Epithelial cell of proximal tubule (primary cell): ENCODE measurements at places on chromosomes 11 and 22. TPM values are rescaled to one million over a fixed set of nuclear protein-coding genes. Genes with fewer than 3 reads are reported as not detected.

DNA sequence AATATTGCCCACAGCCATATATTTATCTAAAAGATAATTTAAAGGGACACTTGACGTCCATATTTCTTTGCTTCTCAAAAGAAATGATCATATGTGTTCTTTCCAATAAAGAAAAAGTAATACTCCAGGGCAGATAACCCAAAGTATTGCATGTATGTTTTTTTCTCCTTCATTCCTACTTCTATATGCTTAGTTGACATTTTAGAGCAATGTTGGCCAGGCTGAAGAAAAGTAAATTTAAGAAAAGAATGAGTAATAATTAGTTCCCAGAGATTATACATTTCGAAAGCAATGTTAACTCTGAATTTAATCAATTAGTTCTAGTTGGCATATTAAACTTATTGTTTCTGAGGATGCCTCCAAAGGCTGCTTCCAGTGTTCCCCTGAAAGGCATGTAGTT is 48.2 kb downstream of the DNAJC24 start:
- no peak for DNase-seq

- no peak for DNase-seq
Measured at GRCh38 chr11:67504950-67505581, at the start of gene PITPNM1. PITPNM1 (minus strand) TSS chr11:67505363; CDS start chr11:67504180, 1,183 bp downstream.

DNA sequence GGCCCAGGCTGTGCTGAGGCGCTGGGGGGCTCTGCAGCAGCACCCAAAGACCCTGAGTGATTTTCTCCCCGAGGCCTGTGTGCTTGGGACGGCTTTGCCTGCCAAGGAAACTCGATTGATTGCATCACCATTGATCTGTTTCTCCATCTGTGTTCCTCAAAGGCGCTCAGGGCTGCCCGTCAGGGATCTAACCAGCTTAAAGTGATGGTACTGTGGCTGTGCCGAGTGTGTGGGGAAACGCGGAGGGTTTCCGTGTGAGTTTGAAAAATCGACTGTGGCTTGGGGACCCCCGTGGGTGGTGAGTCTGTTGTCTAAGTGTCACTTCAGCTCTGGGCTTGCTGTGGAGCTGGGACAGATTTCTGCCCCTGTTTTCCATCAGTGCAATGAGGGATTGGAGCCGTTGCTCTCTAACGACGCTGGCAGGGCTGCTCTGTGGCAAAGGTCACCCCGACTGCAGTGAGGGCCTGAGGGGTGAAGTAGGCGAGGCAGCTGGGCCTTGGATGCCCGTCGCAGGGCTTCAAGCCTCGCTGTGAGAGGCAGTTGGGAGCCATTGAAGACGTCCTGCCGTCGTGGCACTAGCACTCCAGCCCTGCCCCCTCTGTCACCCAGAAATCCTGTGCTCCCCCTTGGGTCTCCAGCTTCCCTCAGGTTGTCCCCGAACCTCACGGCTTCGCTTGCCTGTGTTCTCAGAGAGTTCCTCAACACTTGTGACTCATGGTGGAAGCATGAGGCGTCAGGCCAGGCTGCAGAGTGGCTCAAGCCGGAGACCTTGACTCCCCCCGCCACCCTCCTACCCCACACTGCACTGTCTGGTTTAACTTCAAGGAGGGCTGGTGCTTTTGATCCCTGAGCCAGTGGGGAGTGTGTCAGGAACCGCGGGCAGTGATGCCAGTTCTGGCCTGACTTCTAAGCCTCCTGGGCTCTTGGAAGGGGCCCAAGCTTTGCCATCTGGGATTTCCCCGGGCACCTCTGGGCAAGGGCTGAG is 21.8 kb downstream of the CACNA1I start:
- DNase-seq, result peak; percentile 29

DNA sequence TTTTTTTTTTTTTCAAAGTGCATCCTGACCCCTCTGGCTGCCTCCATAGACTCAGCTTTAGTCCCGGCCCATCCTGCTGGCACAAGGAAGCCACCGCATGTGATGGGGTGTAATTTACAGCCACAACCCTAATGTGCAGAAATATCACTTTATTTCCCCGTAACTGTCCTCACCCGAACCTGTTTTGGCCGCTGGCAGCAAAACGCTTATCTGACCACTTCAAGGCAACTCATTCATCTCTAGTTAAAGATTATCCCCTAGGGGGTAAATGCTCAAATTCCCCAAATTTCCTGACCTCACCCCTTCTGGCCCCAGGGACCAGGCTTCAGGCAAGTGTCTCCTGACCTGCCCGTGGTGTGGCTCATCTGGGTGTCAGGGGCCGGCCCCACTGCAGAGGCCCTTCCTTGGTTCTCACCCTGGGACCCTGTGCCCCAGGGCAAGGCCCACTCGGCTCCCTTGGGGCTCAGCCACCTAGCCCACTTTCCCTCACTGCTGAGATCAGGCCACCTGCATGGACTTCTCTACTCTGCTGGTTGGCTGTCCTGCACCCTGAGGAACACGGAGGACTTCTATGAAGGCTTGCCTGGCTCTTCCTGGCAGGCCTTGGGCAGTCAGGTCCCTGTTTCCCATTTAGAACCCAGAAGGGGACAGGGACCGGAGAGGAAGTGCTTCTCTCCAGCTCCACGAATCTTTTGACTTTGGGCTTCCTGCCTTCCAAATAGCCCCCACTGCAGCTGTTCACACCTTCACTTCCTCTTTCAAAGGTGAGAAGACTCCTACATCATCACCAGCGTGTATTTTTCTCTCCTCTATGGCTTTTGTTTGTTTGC is 53.3 kb downstream of the WNT11 start:
- no peak for DNase-seq

DNA sequence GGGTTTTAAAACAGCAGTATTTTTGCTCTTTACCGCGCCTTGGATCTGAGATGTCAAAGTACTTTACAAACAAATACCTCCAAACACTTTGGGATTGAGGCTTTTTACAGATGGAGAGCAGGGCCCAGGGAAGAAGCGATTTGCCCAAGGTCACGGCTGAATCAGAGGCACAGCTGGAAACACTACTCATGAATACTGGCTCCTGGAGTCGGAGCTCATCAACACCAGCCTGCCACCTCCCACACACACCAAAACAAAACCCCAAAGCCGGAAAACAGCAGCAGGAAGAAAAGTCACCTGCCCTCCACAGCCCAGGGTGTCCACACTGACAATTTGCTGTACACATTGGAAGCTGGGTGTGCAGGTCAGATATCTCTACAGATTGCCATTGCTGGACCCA is 339.4 kb downstream of the CADM1 start:
- DNase-seq, result no peak

Gene ANO5
- 1.6 and 1.7 TPM in 2 replicates for total RNA-seq

Gene ARHGEF12
- 29.4 and 36.5 TPM in 2 replicates for total RNA-seq

Gene B4GAT1
- total RNA-seq, result 32.0 and 36.2 TPM in 2 replicates

Gene MYEOV
- 8.6 and 14.9 TPM in 2 replicates for total RNA-seq
